Sciatic nerve (tissue), 2 donors: ENCODE measurements at places on chromosomes 13 and 19.

- DNase-seq: no peak
Measured at GRCh38 chr13:41765020-41765419, 195.9 kb downstream of the VWA8 start.

DNA sequence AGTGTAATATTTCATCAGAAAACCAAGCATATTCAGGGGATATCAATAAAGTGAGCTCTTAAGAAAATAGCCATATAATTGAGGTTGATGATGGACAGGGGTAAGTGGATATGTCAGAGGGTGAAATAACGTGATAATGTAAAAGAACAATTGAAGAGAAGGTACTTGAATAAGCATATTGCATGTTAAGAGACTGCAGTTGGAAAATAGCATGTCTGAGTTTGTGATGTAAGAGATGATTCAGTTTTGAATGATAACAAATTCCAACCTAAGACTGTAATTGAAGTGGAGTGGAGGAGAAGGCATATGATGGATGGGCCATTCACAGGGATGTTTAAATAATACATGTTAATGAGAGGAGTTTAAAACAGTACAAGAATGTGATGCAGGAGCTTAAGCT lies 1633.5 kb downstream of the SLITRK1 start:
- DNase-seq: no peak

GRCh38 chr19:1237754-1238368 lies at the start of gene CBARP:
TSS of gene CBARP (minus strand) at chr19:1238005. CDS start at chr19:1236100, 1,905 bp downstream.
- DNase-seq: peak; percentile 78

GRCh38 chr19:58585442-58586132 lies 12.5 kb upstream of the MZF1 start:
- no peak for DNase-seq

GRCh38 chr13:65149687-65150086 lies 2080.4 kb downstream of the PCDH9 start:
- DNase-seq: no peak

- DNase-seq: no peak
Measured at GRCh38 chr13:33727297-33728083, 90.5 kb upstream of the RFC3 start.

DNA sequence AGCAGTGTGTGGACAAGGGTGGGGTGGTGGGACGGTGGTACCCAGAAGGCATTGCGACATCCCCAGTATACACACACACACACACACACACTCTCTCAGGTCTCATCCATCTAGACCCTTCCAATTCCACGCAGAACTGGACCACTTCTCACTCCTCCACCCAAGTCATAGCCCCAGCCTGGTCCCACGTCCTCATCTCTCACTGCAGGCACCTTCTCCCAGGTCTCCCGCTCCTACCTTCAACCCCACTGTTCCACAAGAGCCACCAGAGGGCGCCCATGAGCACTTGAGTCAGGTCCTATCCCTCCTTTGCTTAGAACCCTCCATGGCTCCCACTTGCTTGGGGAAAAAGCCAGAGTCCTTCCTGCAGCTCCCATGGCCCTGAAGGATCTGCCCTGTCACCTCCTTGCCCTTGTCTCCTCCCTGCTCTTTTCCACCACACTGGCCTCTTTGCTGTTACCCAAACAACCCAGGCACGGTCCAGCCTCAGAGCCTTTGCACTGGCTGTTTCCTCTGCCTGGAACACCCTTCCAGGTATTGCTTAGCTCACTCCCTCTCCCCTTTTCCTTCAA lies 62.6 kb downstream of the IER2 start:
- peak; percentile 76 for DNase-seq

GRCh38 chr19:42121656-42122069 lies 10.6 kb downstream of the POU2F2 start:
- peak; percentile 71 for DNase-seq

DNA sequence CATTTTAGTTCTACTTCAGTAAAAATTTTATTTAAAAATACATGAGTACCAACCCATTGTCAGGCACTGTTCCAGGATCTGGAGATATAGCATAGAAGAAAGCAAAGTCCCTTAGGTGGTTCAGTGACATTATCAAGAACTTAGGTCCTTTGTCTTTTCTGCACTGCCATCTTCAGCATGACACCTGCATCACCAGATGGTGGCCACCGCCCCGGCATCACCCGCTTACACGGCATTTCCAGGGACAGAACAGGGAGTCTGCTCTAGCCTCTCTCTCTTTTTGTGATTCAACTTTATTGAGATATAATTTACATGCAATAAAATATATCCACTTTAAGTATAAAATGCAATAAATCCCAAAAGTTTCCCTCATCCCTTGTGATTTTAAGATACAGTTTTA lies 23.5 kb downstream of the DYRK1B start:
- no peak for DNase-seq

- no peak for DNase-seq
Measured at GRCh38 chr19:3682741-3683404, 17.4 kb downstream of the PIP5K1C start.

- no peak for DNase-seq
Measured at GRCh38 chr13:106484084-106484483, 51.4 kb downstream of the EFNB2 start.

- DNase-seq: no peak
Measured at GRCh38 chr13:99464441-99464949, 36.8 kb upstream of the TM9SF2 start.

GRCh38 chr13:80921971-80922370 lies 581.0 kb upstream of the SPRY2 start:
- no peak for DNase-seq

DNA sequence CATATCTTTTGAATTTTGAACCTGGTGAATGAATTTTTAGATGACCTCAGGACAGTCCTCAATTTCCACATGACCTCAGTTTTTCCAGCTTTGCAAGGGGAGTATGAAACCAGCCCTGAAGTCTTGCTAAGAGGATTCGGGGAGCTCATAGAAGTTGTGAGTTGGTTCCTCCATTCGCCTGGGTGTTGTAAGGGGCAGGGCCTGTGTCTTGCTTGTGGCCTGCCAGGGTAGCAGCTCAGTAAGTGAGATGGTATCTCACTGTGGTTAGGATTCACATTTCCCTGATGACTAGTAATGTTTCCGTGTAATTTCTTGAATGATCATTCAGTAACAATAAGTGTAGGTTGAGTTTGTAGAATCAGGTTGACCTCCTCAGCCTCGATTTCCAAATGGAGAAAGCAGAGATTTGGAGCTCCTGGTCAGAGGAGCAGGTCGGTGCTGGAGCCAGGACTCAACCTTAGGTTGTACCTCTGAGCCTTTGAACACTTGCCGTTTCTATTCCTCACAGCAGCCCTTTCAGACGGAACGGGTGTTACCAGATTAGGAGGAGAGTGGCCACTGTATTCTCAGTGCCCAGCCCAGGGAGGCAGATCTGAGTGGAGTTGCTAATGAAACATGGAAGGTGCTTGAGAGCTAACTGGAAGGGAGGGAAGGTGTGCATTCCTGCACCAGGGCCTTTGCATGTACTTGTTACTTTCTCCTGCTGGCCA lies 14.6 kb downstream of the NACC1 start:
- no peak for DNase-seq

DNA sequence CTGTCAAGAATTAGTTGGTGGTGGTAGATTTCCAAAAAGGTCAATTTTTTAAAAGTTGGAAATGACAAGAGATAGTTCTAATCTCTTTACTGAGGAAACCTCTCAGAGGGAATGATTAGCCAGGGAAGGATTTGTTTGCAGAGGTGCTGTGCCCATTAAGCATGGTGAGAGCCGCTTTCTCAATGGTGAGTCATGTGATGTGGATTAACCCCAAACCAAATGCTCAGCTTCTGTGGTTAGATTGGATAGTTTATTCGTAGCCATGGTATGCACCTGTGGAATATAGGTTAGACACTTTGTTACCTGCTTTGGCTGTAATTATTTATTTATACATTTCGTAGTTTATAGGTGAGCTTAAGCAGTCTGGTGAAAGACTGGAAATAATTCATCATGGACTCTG lies 7.1 kb downstream of the HNRNPM start:
- DNase-seq: no peak

- no peak for DNase-seq
Measured at GRCh38 chr13:60329221-60329923, 67.6 kb upstream of the TDRD3 start.

- DNase-seq: no peak
Measured at GRCh38 chr13:113736258-113736731, 22.7 kb upstream of the TMEM255B start.

DNA sequence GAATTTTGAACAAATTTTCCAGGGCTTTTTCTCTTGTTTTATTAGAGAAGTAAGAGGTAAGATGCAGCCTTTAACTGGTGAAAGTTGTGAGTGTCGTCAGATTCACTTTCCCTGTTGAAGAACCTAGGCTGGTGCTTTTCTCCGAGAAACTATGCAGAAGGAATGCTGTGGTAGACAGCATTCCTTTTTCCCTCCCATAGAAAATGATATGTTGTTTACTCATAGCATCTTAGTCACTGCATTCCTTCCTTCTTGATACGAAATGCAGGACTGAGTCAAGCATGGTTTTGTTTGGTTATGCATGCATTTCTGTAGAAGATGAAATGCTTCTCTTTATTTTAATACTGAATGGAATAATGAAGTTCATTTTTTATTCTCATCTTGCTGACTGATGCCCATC lies 3.4 kb downstream of the ITGBL1 start:
- no peak for DNase-seq

DNA sequence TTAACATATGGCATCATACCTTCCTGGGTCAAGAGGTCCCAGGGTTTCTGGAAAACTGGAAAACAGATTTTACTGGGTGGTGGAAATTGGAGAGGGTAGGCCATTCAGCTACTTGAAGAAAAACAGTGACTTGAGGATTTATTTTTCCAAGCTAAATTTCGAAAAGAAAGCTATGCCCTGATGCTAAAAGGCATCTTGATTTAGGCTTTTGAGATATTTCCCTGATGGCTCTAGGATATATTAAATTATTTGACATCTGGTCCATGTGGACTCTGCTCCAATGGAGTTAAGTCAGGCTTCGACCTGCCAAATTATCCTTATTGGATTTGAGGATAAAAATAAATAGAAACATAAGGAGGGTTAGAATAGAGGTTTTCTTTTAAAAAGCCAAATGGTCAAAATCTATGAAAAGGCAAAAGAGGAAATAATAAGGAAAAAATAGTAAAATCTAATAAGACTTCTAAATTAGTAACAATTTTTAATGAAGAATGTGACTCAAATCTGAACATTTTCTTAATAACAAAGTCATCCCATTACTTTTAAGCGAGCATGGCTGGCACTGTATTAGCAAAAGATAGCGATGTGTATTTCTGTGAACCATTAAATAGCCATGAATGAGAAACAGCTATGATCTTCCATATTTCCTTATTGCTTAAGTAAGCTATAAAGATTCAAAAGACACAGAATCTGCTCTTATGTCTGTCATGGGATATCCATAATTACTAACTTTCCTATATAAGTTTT lies 190.0 kb upstream of the MIR17HG start:
- no peak for DNase-seq
